ENCODE measurements at places on chromosomes 7 and 10.

DNA sequence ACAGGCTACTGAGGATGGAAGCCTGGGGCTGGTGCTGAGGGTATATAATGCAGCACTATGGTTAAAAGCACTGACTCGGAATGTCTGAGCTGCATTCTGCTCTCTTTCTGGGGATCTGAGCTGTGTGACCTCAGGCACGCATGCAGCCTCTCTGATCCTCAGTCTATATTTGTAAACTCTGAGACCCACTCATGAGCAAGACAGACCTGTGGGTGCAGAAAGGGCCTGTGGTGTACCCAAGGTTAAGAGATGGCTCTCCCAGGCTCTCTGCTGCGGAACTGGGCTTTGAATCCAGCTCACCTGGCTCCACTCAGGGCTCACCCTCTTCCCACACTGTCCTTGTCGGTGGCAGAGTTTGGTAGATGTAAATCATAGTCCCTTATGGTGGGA lies 89.9 kb downstream of the CHST15 start:
- no peak for DNase-seq

DNA sequence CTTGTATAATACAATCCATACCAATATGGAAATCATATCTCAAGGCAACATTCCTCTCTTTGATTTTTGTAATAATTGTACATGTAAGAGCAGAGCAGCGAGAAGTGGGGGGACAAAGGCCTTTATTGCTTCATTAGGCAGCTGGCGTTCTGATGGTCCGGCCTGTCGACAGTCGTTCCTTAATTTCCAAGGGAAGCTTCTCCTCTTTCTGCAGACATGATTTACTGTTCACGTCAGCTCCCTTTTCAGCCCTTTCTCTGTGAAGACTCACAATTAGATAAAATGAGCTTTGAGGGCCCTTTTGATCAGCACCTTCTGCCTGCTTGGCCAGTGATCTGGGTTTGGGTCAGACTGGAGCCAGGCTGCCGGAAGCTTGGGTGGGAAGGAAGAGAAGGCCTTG lies 65.6 kb upstream of the CTBP2 start:
- DNase-seq = no peak

GRCh38 chr10:88086187-88086960 lies 222.9 kb downstream of the PTEN start:
- no peak for DNase-seq

GRCh38 chr7:122064971-122065370 lies 79.1 kb downstream of the AASS start:
- no peak for DNase-seq

DNA sequence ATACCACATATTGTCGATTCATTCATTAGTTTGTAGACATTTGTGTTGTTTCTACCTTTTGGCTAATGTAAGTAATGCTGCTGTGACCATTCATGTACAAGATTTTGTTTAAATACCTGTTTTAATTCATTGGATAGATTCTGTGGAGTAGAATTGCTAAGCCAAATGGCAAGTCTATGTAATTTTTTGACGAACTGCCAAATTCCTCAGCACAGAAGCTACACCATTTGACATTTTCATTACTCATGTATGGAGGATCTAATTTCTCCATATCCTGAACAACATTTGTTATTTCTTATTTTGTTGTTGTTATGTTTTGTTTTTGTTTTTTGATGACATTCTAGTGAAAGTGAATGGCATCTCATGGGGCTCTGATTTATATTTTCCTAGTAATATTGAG lies 1351.3 kb upstream of the SORCS1 start:
- no peak for DNase-seq

DNA sequence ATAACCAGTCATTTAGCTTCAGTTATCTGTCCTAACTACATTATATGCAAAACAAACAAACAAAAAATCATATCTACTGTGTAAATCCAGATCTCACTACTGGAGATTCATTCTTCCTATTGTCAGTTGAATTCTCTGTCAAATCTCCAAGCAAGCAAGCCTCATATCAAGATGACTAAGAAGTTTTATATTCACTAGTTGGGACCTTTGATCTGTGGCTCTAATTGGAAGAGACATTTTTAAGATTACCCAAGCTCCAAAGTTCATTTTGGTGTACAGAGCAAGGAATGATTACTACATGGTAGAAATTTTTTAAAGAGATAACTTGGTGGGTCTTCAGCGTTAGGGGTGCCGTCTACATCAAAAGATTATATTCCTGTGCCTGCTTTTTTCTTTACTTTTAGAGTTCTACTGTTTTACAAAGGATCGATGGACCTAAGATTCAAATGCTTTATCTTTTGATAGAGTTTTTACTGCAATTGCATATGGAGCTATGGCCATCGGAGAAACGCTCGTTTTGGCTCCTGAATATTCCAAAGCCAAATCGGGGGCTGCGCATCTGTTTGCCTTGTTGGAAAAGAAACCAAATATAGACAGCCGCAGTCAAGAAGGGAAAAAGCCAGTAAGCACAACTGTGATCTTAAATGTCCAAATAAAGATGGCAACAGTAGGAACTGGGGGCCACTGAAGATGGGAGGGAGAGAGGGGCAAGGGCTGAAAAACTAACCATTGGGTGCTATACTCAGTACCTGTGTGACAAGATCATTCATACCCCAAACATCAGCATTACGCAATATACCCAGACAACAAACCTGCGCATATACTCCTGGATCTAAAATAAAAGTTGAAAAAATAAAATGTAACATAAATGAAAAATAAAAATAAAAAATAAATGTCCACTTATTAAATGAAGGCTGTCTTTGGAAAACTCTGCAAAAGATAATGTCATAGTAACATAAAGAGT lies 47.9 kb downstream of the SP8 start:
- DNase-seq = no peak

- no peak for DNase-seq
Observed at GRCh38 chr10:86107131-86107530, 259.5 kb downstream of the GRID1 start.

- DNase-seq = no peak
Observed at GRCh38 chr10:1461016-1461415, 276.3 kb downstream of the ADARB2 start.

DNA sequence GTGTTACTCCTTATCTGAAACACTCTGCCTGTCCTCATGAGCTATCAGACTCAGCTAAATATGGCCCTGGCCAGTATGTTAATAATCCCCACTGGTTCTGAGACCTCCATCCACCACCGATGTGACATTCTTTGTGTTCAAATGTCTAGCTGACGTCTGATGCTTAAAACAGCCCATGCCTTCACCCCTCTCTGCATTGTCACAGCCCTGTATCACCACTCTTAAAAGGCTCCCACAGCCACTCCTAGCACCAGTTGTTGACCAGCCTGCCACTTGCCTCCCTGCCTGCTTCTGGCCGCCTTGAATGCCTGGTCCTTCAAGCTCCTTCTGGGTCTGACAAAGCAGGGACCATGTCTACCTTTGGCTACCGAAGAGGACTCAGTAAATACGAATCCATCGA lies at the start of gene LMOD2:
Gene LMOD2, plus strand, starts transcription at position 253 of the 400 bp plus-strand sequence. Its CDS starts 98 bp downstream, at position 351.
- no peak for DNase-seq

GRCh38 chr10:65827359-65827758 lies 1098.5 kb upstream of the LRRTM3 start:
- DNase-seq = no peak

DNA sequence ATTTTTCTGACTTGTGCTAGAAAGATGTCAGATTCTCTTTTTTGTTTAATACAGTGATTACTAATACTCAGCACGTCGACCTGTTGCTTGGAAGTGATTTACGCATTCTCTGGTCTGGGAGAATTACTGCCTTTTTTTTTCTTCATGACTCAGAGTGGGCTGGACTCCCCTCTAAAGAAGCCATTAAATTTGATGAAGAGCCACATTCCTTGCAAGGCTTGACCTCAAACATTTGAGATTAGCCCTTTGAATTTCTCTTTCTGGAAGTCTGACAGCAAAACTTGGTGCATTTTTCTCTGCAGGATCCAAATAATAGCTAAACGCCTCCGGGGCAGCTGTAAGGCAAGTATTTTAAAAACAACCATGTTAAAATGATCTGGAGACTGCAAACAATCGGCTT lies 171.6 kb downstream of the GALNT17 start:
- no peak for DNase-seq
